Activated CD4-positive, alpha-beta memory T cell treated with anti-CD3 and anti-CD28 coated beads for 36 hours (primary cell): ENCODE measurements at places on chromosomes 2 and 18. TPM values are rescaled to one million over a fixed set of nuclear protein-coding genes. Genes with fewer than 3 reads are reported as not detected.

CHN1 gene
- 6.2 TPM for total RNA-seq

ABCG5 gene
- not detected for total RNA-seq

- DNase-seq = no peak
- H3K27me3 ChIP-seq = peaks cover 5% of the 10 kb centered on the region
- H3K4me3 ChIP-seq = no peak overlapping the region
- H3K36me3 ChIP-seq = no peaks in the 10 kb centered on the region
These were observed 90.5 kb upstream of the MAPK4 start for GRCh38 chr18:50469380-50469781.

GRCh38 chr2:133346654-133347053, 221.6 kb downstream of the NCKAP5 start:
- no peak for DNase-seq
- H3K4me3 ChIP-seq = no peak overlapping the region
- H3K36me3 ChIP-seq = no peaks in the 10 kb centered on the region
- no peaks in the 10 kb centered on the region for H3K27me3 ChIP-seq

DNA sequence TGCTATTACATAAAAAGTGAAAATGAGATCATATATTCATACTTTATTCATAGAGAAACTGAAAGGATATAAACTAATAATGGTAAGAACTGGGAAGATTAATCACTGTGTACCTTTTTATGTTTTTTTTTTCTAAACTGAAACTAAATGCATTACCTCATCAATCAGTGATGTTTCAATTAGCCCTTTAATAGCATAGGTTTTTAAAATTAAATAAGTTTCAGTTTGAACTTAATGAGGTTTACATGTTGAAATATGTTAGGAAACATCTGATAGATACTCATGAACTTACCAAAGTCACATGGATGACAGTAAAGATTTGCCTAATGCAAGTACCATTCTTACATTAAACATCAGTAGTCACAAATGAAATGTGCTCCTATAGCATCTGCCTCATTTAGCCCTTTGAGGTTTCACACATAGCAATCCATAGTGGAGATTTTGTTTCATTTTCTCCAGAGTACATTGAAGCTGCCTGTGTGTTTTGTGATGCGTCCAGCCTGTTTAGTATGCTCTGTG, 8.9 kb downstream of the MAPRE2 start:
- no peaks in the 10 kb centered on the region for H3K27me3 ChIP-seq
- H3K36me3 ChIP-seq = peaks cover 5% of the 10 kb centered on the region
- no peak overlapping the region for H3K27ac ChIP-seq

DNA sequence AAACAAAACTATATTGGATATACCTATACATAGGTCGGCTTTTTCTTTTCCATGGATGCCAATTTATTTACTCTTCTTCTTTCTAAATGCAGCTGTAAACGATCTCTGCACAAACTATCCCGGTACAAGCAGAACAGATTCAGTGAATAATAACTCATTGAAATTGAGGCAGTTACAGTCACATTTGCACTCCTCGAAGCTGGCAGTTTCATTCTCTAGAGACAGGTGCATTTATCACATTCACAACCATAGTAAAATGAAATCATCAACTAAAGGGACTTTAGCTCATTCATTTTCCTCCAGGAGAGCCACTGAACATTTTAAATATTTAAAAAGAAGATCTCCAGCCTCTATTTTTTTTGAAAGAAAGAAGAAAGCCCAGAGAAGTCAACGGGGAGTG, 551.7 kb downstream of the LRP1B start:
- H3K4me3 ChIP-seq = no peak overlapping the region
- DNase-seq = no peak
- no peaks in the 10 kb centered on the region for H3K36me3 ChIP-seq
- H3K27ac ChIP-seq = no peak overlapping the region

- H3K36me3 ChIP-seq = peaks cover 17% of the 10 kb centered on the region
- no peaks in the 10 kb centered on the region for H3K27me3 ChIP-seq
- H3K4me1 ChIP-seq = peaks cover 18% of the 10 kb centered on the region
- H3K4me3 ChIP-seq = no peak overlapping the region
- DNase-seq = no peak
These were observed 19.0 kb downstream of the CEP68 start for GRCh38 chr2:65075176-65075575.

- no peak for DNase-seq
- H3K4me1 ChIP-seq = peaks cover 7% of the 10 kb centered on the region
- no peak overlapping the region for H3K4me3 ChIP-seq
- no peak overlapping the region for H3K27ac ChIP-seq
- peaks cover 69% of the 10 kb centered on the region for H3K27me3 ChIP-seq
These were observed 10.7 kb upstream of the GBX2 start for GRCh38 chr2:236178890-236179235.

DNA sequence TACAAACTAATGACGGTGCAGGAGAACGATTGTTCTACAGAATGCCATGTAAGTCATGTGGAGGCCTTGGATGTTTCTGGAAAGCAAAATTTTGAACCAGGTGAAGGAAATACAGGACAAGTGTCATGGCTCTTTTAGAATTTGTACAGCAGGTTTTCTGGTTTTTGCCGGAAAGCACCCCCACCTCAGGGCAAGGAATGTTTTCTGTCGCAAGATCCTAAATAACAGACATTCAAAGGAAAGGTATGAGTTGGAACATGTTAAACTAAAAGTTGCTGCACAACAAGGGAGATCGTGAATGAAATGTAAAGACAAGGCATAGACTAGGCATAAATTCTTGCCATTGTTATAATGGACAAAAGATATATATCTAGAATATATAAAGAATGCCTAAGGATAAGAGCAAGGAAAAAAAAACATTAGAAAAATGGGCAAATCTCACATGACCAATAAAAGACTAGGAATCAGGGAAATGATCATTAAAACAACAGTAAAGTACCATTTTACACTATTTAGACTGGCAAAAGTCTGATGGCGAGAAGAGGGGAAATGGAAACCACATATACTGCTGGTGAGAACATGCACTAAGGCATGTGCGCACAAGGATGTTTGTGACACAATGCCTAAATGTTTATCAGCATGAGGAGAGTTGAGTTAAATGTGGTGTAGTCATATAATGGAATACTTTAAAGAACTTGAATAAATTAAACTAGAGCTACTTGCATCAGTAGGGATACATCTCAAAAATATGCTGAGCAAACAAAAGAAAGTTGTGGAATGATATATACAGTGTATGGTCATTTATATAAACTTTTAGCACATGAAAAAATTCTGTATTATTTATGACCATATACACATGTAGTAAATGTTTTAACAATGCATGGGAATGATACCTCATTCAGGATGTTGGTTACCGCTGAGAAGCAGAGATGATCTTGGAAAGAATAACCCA, 127.0 kb downstream of the EML6 start:
- no peak overlapping the region for H3K27ac ChIP-seq
- DNase-seq = no peak
- H3K4me1 ChIP-seq = no peaks in the 10 kb centered on the region
- no peaks in the 10 kb centered on the region for H3K27me3 ChIP-seq
- H3K36me3 ChIP-seq = no peaks in the 10 kb centered on the region

DNA sequence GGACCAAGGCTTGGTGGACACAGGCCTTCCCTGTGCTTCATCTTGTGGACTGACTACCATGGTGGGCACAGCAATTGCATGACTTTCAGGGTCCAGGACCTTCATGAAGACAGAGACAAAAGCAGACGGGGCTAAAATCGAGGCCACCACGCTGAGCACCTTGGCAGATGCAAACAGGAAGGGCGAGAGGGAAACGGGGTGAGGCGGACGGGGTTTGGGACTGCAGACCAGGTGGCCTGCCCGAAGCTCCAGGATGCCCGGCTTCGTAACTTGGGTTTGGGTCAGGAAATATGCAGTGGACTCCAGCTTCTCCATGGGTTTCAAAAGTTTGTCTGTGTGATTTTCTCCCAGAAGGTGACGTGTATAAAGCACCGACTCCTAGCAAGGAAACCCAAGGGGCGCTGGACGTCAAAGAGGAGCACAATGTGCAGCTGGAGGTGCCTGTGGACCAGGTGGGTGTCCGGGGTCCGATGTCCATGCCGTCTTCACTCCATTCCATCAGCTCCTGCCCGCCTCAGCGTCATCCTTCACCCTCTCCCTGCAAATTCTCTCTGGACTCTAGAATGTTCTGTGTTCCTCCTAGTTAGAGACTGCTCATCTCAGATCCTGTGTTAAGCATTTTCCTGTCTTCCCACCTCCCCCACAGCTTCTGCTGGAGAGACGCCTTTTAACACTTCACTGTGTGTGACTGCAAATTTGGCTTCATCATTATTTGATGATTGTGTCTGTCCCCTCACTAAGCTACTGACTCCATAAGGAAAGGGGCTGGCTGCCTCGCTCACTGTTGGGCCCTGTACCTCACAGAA, 65.8 kb downstream of the DCDC2C start:
- no peak overlapping the region for H3K4me3 ChIP-seq
- H3K4me1 ChIP-seq = no peaks in the 10 kb centered on the region
- H3K27me3 ChIP-seq = peaks cover 19% of the 10 kb centered on the region
- DNase-seq = no peak
- no peaks in the 10 kb centered on the region for H3K36me3 ChIP-seq
